Effector CD4-positive, alpha-beta T cell (primary cell): ENCODE measurements at places on chromosomes 1 and 21.

DNA sequence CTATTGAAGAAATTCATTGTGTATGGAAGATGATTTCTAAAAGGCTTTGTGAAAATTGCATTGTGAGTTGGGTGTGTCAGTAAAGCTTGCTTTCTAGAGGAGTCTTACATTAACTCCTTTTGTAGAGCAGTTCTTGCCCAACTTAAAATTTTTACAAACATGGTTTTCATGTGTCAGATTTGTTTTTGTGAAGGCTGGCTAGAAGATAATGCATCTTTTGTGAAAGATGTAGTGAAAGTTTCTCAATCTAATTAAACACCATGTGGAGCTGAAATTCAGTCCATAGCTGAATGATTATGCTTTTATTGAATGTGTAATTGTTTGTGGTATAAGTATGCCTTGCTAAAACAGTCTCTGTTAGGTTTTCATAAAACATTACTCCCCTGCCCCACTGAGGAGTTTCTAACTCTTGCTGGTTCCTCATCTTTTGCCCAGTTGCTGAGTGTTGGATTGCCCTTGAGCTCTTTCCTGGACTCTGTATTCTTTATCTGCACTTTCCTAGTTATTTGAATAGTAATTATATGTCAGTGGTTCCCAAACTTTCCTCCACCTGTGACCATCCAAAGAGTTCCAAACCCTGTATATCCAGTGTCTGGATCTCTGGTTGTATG lies 38.0 kb downstream of the KCTD3 start:
- DNase-seq = no peak

DNA sequence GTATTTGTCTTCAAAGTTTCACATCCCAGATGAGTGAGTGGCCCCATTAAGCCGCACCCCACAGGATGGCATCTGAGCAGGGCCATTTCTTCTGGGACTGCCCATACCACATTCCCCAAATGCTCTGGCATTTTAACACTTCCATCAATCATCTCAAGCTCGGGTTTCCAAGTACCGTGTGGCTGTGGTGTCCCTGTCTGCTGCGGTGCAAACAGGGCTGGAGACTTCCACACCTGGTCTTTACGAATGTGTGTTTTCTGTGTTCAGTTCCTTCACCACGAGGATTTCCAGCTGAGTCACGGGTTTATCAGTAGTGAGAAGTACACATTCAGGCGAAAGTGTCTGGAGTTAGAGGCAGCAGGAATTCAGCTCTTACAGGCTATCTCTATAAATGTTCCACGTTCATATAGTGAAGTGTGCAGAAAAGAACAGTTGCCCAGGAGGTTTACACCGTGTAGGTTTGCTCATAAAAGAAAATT lies 195.2 kb downstream of the RHOU start:
- DNase-seq = no peak

DNA sequence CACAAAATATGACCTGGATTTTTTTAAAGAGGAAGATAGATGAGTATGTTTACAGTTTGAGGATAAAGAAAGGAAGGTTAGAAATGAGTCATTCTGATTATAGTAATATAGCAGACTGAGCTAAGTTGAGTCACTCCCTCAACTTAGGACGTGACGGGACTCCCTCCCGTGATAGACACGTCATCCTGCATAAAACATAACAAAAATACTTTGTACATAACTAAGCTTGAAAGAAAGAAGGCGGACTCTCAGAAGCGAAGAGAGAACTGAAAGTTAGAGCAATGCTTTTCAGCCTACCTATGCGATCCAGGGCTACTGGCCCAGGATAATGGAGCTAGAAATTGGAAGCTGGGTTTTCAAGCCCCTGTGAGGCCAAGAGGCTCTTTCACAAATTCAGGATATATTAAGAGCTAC lies 53.0 kb upstream of the DESI2 start:
- peak; percentile 4 for DNase-seq

GRCh38 chr1:246599315-246599714 lies 33.1 kb downstream of the CNST start:
- DNase-seq = no peak

- DNase-seq = no peak
Measured at GRCh38 chr1:241171991-241172390, 185.0 kb downstream of the RGS7 start.

GRCh38 chr1:161421456-161421855 lies 53.8 kb upstream of the CFAP126 start:
- DNase-seq = no peak

- no peak for DNase-seq
Measured at GRCh38 chr1:3453891-3454810, at the start of gene ARHGEF16. Gene ARHGEF16, plus strand, starts transcription at chr1:3454665. Its CDS starts 8,420 bp downstream, at chr1:3463085.

GRCh38 chr1:163082971-163083370 lies 13.8 kb downstream of the RGS4 start:
- no peak for DNase-seq

DNA sequence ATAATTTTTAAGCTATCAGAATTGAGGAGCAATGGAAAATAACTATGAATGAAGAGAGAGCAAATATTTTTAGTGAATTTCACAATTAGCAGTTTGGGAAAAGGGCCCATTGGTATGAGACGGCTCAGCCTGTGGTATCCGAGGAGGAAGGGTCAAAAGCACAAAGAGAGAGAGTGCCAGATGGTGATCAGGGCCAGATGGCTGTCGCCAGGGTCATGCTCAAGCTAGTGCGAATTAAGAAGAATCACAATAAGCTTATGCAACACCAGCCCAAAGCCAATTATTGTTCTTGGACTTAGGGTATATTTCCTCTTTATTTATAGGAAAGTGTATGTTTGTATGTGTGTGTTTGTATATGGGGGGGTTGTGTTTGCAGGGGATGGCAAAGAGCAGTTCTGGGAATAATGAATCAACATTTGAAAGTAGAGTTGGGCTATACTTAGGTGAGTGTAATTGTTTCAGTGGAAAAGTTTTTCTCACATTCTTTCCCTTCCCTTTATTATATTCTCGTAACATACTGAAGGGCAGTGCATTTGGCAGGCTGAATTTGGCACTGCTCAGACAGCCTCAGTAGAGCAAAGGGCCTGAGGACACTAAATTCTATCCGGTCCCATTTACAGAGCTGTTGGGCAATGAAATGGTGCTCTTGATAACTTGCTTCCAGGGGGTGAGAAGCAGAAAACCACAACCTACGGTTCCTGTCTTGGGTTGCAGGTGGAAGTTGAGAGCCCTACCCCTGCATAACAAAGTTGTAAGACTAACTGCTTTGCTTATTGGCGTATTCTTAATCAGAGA lies 19.5 kb upstream of the DDR2 start:
- DNase-seq = no peak

DNA sequence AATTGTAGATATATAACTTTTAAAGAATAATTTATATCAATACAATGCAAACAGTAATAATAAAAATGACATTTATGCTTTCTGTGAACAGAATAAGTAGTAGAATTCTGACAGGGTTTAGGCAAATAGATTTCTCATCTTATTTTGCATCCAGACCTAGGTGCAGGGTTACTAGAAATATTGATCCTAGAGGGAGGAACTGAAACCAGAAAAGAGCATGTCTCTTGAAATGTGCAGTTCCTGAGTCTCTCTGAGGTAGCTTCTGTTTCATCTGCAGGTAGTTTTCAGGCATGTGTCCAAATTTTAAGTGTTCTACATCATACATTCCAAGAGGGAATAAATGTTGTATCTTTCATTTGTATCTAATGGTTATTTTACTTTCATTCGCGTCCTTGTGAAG lies 631.9 kb upstream of the ADGRL4 start:
- no peak for DNase-seq

DNA sequence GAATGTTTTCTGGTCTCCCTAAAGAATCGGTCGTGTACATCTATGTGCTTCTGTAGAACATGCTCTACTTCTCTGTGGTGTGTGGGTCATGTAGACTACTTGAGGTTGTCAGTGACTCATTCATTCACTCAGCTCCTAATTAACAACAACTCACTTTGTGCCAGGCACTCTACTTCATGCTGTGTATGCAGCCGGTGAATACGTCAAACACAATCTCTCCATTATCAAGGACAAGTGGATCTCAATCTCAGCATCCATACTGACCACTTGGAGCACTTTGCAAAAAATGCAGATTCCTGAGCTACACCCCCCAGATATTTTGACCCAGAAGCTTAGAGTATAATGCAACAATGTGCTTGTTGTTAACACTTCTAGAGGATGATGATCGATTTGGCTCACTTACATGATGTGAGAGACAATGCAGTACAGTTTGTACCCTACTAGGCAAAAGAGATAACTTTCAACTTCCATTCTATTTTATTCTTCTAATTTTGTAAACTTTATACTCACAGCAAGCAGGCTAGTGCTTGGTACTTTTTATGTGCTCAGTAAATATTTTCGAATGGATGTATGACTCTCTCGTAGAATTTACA lies 508.6 kb upstream of the ADAMTS5 start:
- no peak for DNase-seq

GRCh38 chr1:44366371-44366975 lies 11.4 kb upstream of the ERI3 start:
- DNase-seq = no peak

DNA sequence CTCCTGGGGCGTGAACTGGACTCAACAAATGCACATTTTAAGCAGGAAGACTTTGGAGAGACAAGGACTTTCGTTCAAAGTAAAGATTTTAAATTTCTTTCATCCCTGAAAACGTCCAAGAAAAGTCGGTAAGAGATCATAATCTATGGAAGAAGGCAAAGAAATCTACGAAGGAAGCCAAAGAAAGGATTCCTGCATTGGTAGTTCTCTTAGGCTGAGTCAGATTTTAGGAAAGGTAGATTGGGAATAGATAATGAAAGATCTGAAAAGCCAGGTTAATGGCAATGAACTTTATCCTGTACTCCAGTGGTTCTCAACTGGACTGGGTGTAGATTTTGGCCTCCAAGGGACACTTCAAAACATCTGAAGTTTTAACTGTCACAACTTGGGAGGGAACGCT lies 2.4 kb downstream of the IFT25 start:
- no peak for DNase-seq

DNA sequence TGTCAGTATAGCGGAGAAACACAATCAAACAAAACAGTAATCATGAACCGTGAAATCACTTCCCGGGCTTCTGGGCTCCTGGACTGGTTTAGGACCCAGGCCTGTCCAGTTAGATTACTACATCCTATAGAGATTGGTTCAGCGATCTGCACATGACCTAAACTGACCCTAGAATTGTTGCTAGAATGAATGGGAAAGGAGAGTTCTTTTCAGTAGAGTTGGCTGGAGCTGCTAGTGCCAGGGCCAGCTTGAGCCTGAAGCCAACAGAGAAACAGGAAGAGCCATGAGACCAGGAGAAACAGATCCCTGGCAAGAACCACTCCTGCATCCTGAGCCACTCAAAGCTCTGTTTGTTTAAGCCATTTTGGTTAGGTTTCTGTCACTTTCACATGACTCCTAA lies 474.3 kb upstream of the C1orf87 start:
- DNase-seq = no peak

DNA sequence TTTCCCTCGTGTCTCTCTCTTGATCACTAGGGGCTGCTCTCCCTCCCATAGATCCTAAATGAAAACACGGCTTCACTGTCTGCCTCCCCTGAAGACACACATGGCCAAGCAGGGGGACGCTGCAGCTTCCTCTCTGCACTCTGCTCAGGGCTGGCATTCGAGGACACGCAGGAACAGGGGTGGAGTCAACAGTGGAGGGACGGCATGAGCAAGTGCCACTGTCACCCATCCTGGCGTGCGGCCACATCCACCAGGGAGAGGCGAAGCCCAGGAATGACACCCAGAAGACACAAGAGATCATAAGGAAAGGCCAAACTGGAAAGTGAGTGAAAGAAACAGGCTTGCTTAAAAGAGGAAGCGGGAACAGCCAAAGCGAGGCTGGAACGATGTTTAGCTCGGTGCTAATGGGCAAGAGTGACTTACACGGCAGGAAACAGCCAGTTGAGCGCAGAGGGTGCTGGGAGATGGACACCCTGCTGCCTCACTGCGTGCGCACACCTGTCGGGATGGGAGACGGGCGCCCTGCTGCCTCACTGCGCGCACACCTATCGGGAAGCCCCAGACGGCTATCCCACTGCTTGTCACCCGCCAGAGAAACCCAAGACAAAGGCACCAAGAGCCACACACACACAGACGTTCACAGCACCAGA lies 13.6 kb upstream of the C1QTNF12 start:
- no peak for DNase-seq

- no peak for DNase-seq
Measured at GRCh38 chr1:6267686-6268322, 6.9 kb upstream of the GPR153 start.

- no peak for DNase-seq
Measured at GRCh38 chr1:4978660-4979390, 324.4 kb downstream of the AJAP1 start.

DNA sequence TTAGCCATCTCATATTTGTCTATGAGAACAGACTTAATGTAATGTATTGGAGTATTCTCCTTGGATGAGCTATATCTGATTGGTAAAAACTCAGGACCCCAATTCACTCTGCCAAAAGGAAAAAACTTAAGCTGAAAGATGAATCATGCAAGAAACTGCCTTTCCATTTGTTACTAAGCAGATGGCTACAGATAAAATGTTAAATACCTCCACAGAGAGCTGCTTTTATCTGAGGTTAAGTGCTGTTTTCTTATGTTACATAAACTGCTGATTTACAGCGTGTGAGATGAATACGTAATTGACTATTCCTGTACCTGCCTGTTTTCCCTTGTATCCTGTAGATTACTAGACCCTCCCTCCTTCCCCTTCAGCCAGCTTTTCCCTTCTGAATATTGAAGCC lies 49.3 kb downstream of the CLCA4 start:
- no peak for DNase-seq

- no peak for DNase-seq
Measured at GRCh38 chr1:214439352-214440119, 111.9 kb downstream of the PTPN14 start.

DNA sequence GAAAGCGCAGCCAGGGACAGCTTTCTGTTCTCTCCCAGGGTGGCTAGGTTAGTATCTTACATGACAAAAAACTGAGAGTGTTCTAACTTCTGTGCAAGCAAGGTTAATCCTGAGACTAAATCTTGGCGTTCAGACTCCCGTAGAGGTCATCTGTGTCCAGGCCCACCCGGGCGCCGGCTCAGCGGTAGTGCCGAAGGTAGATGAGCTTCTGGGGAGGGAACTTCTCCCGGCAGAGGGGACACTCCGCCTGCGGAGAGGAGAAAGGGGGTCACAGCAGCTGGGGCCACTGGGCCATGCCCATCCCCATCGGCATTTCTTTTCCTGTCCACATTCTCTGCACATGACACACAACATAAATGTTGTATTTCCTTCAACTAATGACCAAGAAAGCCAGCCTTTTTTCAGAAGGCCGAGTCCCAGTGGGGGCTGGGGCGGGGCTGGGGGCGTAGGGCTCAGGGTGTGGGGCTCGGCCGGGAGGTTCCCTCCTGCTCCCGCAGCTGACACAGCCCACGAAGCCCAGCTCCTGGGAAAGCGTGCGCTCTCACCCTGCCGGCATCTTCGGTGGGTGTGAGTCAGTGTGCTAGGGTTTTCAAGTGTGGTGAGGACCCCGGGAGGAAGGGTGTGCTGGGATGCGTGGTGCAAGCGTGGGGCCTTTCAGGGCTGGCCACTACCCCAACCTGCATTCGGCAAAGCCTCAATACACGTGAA lies 6.6 kb downstream of the PEX10 start:
- no peak for DNase-seq

- no peak for DNase-seq
Measured at GRCh38 chr1:87958716-87959115, 630.0 kb downstream of the LMO4 start.
